Putamen (tissue), 1 donor: ENCODE measurements at places on chromosomes 6 and 20.

- no peak for DNase-seq
Observed at GRCh38 chr6:139474145-139475108, 100.0 kb upstream of the CITED2 start.

DNA sequence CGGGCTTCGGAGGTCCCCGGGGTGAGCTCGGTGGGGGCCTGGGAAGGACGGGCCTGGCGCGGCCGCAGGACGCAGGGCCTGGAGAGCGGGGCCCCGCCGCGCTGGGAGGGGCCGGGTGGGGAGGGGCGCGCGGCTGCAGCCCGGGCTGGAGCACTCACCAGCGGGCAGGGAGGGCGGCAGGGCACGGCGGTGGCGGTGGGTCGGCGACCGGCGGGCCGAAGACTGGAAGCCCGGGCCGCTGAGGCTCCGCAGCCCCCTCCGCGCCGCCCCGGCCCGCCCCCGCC, at the start of gene GATA5:
Gene GATA5, minus strand, starts transcription at position 224 of the 284 bp plus-strand sequence. CDS start 474 bp downstream, outside the sequence.
- DNase-seq = no peak

DNA sequence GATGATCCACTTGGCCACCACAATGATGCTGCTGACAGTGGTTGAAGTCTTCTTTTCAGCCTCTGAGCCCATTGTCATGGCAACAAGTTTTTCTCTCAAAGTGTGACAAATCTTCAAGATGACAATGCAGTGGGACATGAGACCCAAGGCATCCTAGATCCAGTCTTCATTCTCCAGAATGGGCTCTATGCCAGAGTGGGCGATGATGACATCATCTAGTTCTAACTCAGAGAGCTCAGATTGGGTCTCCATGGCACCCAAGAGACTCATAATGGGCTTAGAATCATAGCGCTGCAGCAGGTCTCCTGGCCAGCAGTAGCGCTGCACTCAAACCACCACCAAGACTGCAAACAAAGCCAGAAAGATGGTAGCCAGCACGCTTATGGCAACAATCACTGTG, 973.6 kb downstream of the EYS start:
- DNase-seq = no peak

GRCh38 chr20:43590036-43590391, 723 bp upstream of the IFT52 start:
- peak; percentile 30 for DNase-seq

GRCh38 chr20:272718-273117, 15.2 kb downstream of the DEFB132 start:
- no peak for DNase-seq

DNA sequence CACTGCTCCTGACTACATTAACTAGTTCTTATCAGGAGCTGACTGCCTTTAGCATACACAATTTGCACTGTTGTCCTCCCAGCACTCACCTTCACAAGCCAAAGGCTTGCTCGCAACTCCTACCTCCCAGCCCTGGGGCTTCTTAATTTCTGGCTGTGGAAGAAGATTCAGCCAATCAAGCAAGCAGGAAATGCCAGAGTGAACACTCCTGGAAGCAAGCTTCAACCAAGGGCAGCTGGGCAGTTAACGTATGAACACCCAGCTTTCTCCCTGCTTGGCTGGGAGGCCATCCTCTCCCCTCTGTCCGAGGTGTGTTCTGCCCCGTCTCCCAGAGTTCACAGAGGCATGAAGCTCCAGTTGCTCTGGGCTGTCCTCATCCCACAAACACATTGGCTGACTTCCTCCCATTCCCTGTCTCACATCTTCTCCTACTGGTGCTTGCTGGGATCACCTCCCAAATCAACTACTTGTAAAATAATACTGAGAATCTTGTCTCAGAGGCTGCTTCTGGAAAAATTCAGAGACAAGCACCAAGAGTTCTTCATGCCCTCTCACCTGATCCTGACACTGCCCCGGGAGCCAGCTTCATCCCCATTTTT, 15.3 kb upstream of the SRSF6 start:
- DNase-seq = no peak

- peak; percentile 42 for DNase-seq
Observed at GRCh38 chr20:61970357-61970756, 95.3 kb downstream of the TAF4 start.

- no peak for DNase-seq
Observed at GRCh38 chr6:106167096-106167814, 81.1 kb downstream of the PRDM1 start.

- no peak for DNase-seq
Observed at GRCh38 chr20:43238833-43239232, 49.1 kb upstream of the PTPRT start.

DNA sequence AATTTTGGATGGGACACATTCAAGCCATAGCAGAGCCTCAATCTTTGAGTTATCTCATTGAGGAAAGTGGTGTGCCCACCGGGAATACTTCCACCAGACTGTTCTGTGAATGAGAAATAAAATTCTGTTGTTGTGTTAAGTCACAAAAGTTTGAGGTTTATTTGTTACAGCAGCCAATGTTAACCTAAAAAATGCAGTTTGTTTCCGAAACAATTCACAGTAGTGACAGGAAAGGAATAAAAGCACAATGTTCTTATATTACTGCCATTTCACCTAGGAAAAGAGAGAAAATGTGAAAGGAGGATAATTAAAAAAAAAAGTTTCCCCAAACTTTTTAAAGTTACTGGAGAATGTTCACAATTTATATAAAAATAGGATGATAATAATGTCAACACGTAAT, 344.6 kb downstream of the CD83 start:
- no peak for DNase-seq

DNA sequence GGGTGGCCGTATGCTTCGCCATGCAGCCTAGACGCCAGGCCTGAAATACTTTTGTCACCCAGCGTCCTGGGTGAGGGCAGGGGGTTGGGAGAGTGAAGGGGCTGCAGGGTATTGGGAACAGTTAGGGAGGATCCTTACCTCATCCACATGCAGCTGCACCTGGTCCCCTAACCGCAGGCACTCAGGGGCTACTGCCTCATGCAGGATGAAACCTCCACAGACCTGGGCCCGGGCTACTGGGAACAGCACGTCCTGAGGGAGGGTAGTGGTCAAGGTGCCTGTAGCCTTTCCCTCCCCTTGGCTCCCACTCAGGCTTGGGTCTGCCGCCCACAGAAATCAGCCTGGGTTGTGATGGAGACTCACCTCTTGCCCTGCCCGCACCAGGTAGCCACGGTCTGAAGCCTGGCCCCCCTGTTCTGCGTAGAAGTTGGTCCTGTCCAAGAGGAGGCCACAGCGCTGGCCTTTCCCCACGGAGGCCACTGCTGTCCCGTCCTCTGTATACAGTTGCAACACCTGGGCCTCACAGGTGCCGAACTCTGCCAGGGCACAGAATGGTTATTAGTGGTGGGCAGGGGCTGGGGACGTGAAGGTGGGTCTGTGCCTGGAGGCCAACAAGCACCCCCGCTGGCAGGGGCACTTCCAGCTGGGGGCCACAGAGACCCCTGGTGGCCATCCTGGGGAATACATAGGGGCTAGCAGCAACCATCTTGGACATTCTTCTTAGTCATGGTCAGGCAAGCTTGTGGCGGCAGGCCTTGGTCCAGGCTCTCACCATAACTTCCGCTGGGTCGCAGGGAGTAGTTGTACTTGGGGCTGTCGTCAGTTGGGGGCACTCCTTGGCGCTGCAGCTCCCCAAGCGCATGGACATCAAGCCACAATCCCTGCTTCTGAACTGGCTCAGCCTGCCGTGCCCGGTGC, 8.6 kb downstream of the AARS2 start:
- no peak for DNase-seq

- no peak for DNase-seq
Observed at GRCh38 chr6:123879749-123880148, 76.1 kb downstream of the NKAIN2 start.

DNA sequence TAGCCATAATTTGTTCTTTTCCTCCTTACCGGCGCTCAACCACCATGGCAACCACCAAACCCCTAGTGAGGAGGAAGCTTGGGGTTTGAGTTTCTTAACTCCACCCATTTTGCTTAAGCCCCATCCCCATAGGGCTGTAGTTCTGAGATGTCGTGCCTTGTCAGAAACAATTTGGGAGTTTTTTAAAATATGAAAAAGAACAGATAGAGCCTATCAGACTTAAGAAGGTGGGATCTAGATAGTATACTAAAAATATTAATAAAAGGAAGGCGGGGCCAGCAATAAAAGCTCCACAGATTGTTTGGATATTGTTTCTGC, 5.6 kb downstream of the BRD2 start:
- no peak for DNase-seq

- no peak for DNase-seq
Observed at GRCh38 chr6:161235776-161236633, 37.9 kb downstream of the AGPAT4 start.

- peak; percentile 7 for DNase-seq
Observed at GRCh38 chr6:21595285-21596144, 2.0 kb downstream of the SOX4 start.

GRCh38 chr20:8535403-8536261, 403.6 kb downstream of the PLCB1 start:
- DNase-seq = no peak

- peak; percentile 30 for DNase-seq
Observed at GRCh38 chr6:17032590-17032987, 69.3 kb upstream of the STMND1 start.

DNA sequence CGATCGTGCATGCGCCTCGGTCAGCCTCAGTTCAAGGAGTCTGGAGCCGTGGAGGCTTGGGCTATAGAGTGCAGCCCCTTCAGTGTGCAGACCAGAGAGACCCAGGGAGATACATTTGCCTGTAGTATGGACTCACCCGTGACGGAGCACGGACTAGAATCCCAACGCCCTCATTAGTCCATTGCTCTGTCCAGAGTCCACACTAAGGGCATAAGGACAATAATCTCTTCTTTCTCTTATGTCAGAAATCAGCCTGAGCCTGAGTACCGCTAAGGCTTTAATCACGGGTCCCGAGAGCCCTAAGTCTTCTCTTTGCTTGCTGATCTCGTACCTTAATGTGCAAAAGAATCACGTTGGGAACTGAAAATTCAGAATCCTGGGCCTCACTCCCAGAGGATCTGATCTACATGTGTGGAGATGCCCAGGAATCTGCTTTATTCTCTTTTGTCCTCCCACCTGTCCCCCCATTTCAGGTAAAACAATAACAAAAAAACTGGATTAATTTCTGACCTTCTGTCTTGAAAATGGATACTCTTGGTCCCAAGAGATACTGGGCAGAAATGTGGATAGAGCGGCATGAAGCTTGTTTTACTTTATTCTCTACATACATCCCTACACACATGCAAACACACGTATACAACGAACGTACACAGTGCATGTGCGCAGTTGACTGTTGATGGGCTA, 671 bp downstream of the BPHL start:
- no peak for DNase-seq

- no peak for DNase-seq
Observed at GRCh38 chr20:50453533-50454244, 56.5 kb upstream of the PTPN1 start.

DNA sequence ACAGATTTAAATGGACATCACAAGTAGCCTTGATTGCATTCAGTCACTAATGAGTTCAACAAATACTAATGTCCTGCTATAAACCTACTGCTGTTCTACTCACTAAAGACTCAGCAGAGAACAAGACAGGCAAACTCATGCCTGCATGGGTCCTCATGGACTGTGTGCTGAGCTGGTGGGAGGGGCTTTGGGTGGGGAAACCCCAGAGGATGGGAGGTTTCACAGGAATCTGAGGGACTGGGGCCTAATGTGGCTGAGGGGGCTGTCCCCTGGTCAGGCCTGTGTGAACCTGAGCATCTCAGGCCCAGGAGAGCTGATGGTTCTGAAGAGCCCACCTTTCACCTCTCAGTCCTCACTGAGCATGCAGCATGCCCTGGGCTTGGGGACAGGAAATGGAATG, 1.4 kb downstream of the CST8 start:
- DNase-seq = no peak

GRCh38 chr20:19974630-19975435, 42.3 kb upstream of the NAA20 start:
- peak; percentile 92 for DNase-seq

DNA sequence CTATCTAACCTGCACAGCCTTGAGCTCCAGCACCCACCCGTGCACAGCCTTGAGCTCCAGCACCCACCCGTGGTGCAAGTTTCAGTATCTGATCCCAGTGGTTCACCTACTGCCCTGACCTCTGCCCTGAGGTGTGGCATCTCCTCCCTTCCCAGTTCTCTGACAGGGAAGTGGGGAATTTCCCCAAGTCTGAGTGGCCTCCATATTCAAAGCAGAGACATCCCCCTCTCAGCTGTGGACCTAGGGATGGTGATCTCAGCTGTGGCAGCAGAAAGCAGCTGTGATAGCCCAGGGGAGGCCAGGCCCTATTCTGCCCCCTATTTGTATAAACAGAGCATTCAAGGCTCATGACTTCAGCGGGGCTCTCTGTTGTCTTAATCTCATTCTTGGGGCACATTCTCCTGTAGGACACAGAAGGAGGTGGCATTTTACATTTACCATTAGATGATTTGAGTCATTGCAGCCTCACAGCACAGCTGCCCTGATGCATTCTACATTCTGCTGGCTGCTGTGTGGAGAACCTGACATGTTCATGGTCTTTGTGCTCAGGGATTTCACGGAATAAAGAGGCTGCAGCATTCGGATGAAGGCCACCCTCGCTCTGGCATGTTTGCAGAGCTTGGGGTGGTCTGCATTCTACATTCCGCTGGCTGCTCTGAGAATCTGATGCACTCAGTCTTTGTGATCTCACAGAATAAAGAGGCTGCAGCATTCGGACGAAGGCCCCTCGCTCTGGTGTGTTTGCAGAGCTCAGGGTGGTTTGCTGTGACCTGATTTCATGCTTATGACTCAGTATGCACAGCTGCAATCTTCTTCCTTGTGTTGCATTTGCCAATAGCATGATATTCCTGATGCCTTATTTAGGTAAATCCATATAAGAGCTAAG, 16.9 kb downstream of the GPR31 start:
- no peak for DNase-seq

GRCh38 chr20:53734006-53734688, 140.5 kb upstream of the ZNF217 start:
- DNase-seq = no peak

DNA sequence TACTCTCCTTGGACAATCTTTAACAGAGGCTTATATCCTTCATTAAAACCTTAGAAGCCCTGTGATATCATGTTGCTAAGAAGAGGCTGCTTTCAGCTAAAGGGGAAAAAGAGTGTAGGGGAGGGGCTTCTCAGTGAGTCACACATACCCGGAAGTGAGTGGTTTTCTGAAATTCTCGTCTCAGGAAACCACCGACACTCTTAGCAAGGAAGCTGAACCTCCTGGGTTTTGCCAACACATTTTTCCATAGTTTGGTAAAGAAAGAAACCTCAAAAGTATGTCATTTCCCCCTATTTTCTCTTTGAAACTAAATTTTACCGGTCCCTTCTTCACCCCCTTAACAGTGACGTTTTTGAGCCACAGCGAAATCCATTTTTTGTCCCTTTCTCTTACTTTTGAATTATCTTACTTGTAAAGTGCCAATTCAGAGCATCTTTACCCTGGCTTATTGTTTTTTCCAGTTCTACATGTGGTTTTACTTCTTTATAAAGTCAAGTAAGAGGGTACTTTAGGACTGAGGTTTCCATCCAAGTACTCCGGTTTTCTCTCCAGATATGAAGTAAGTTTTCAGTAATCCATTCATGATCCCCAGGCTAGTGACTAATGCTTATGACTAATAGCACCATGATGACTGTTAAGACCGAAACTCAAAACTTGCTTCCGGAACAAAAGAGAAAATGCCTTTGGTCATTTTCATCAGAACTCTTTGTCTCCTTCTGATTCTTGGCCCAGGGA, 219.3 kb downstream of the ARHGAP18 start:
- no peak for DNase-seq
